ENCODE measurements at places on chromosomes 4 and X. TPM values are rescaled to one million over a fixed set of nuclear protein-coding genes. Genes with fewer than 3 reads are reported as not detected.
A peak's percentile ranks its signal among the peaks of the same experiment; 100 is the strongest.

The SLC16A2 gene
- 22.5 TPM for total RNA-seq

The ENPP6 gene
- total RNA-seq = 0.45 TPM

GRCh38 chrX:252957-253291 is 28.3 kb upstream of the PLCXD1 start:
- no peak overlapping the region for H3K27ac ChIP-seq
- H3K27me3 ChIP-seq = no peaks in the 10 kb centered on the region
- DNase-seq = no peak
- H3K36me3 ChIP-seq = no peaks in the 10 kb centered on the region
- no peaks in the 10 kb centered on the region for H3K4me1 ChIP-seq

DNA sequence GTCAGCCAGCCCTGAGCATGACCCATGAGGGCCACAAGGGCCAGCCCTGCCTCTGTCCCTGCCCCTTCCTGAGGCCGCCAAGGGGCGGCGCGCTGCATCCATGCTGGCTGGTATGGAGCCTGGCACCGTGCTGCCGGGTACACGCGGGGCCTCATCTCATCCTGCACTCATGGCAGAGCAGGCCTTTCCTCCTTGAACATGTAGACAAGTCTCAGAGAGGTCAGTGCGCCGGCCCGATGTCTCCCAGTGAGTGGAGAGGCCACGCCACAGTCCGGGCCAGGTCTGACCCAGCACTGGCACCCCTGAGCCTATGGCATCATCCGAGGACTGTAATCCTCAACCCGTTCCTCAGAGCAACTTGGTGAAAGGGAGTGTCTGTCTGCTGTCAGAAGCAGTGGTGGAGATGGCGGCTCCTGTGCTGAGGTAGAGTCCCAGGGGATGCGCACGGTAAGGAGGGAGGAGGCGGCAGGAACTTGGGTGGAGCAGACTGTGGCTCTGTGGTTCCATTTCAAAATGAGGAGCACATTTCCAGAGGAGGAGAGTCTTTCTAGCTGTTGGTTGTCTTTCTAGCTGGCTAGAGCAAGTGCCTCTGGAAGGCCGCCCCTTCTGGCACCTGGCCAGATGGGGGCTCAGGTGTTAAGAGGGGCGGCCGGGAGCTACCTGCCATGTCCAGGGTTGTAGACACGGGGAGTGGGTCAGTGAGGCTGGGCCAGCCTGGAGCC is 32.8 kb downstream of the TRMT44 start:
- peaks cover 6% of the 10 kb centered on the region for H3K36me3 ChIP-seq
- no peak overlapping the region for H3K4me3 ChIP-seq
- peak; percentile 70 for DNase-seq
- no peaks in the 10 kb centered on the region for H3K27me3 ChIP-seq
- peaks cover 32% of the 10 kb centered on the region for H3K4me1 ChIP-seq
- peak overlapping the region; percentile 85 for H3K27ac ChIP-seq

- H3K27ac ChIP-seq = no peak overlapping the region
- no peak for DNase-seq
- H3K27me3 ChIP-seq = no peaks in the 10 kb centered on the region
- no peak overlapping the region for H3K4me3 ChIP-seq
- no peaks in the 10 kb centered on the region for H3K4me1 ChIP-seq
Measured at GRCh38 chr4:7513671-7514070, 78.9 kb upstream of the PSAPL1 start.

GRCh38 chr4:138953961-138954371 is 61.6 kb upstream of the NOCT start:
- H3K4me1 ChIP-seq = no peaks in the 10 kb centered on the region
- no peak overlapping the region for H3K27ac ChIP-seq
- H3K27me3 ChIP-seq = no peaks in the 10 kb centered on the region
- no peak for DNase-seq

The NCAPG gene
- 0.92 TPM for total RNA-seq

DNA sequence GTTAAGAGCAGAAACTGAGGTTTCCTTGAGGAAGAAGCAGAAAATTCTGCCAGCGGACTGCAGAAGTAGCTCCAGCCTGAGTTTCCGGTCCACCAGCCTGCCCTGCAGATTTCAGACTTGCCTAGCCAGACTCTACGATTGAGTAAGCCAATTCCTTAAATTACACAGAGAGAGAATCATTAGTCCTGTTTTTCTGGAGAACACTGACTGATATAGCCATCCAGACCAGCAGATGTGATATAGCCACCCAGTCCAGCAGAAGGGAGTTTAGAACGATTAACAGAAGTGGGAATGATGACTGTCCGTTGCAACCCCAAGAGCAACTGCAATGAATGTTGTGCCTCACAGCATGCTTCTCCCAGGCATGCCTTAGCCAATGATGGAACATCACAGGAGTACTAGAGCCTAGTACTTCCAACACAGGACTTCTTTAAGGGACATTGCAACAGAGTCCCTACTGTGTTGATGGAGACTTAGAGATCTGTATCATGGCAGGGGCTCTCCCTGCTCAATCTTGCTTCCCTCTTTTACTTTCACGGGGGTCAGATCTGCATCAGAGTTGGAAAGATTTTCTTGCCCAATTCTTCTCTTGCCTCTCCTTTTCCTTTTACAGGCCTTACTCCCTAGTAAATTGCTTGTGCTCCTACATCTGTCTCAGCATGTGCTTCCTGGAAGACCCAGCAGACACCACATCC is 264.6 kb upstream of the CLNK start:
- no peak overlapping the region for H3K4me3 ChIP-seq
- no peaks in the 10 kb centered on the region for H3K36me3 ChIP-seq
- H3K27me3 ChIP-seq = no peaks in the 10 kb centered on the region
- H3K4me1 ChIP-seq = no peaks in the 10 kb centered on the region
- DNase-seq = no peak
- H3K27ac ChIP-seq = no peak overlapping the region

- H3K4me3 ChIP-seq = no peak overlapping the region
- H3K4me1 ChIP-seq = no peaks in the 10 kb centered on the region
- no peak for DNase-seq
- H3K36me3 ChIP-seq = no peaks in the 10 kb centered on the region
- no peaks in the 10 kb centered on the region for H3K27me3 ChIP-seq
- no peak overlapping the region for H3K27ac ChIP-seq
Measured at GRCh38 chr4:126733301-126733700, 899.5 kb upstream of the INTU start.

The F11 gene
- not detected for total RNA-seq

- H3K4me1 ChIP-seq = no peaks in the 10 kb centered on the region
- H3K4me3 ChIP-seq = no peak overlapping the region
- no peaks in the 10 kb centered on the region for H3K27me3 ChIP-seq
Measured at GRCh38 chr4:182800216-182800515, 117.0 kb downstream of the DCTD start.

DNA sequence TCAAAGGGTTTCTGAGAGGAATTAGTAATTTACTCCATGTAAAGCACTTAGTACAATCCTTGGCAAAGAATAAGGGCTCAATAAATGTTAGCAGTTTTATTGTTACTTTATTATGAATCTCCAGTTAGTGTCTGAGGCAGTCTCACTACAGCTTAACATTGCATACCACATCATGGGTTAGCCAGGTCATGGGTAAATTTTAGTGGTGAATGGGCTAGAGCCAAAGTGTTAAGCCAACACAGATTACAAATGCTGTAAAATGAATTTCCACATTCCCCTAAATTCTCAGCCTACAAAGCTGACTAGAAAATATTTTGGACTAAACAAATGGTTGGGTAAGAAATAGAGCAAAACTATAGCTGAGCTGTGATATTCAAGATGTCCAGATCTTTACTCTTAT is 72.4 kb downstream of the NRK start:
- DNase-seq = no peak
- H3K36me3 ChIP-seq = no peaks in the 10 kb centered on the region
- no peak overlapping the region for H3K4me3 ChIP-seq
- H3K4me1 ChIP-seq = no peaks in the 10 kb centered on the region
- no peak overlapping the region for H3K27ac ChIP-seq

The SPATA4 gene
- total RNA-seq = 2.2 TPM

GRCh38 chr4:94828882-94829281 is 71.1 kb downstream of the BMPR1B start:
- no peak overlapping the region for H3K4me3 ChIP-seq
- no peaks in the 10 kb centered on the region for H3K36me3 ChIP-seq
- H3K4me1 ChIP-seq = no peaks in the 10 kb centered on the region
- H3K27ac ChIP-seq = no peak overlapping the region
- H3K27me3 ChIP-seq = no peaks in the 10 kb centered on the region
- DNase-seq = no peak

The FAAH2 gene
- total RNA-seq = 11.4 TPM

GRCh38 chr4:109163493-109163892 is 139.0 kb downstream of the COL25A1 start:
- no peaks in the 10 kb centered on the region for H3K4me1 ChIP-seq
- no peaks in the 10 kb centered on the region for H3K27me3 ChIP-seq
- H3K36me3 ChIP-seq = no peaks in the 10 kb centered on the region
- H3K4me3 ChIP-seq = no peak overlapping the region
- DNase-seq = no peak
- no peak overlapping the region for H3K27ac ChIP-seq

GRCh38 chr4:88043001-88043400 is 35.6 kb downstream of the PKD2 start:
- no peaks in the 10 kb centered on the region for H3K27me3 ChIP-seq
- H3K4me1 ChIP-seq = no peaks in the 10 kb centered on the region
- H3K4me3 ChIP-seq = no peak overlapping the region
- no peak for DNase-seq
- no peak overlapping the region for H3K27ac ChIP-seq

GRCh38 chrX:56281789-56282188 is 49.6 kb downstream of the KLF8 start:
- DNase-seq = no peak
- H3K4me3 ChIP-seq = no peak overlapping the region
- H3K27me3 ChIP-seq = no peaks in the 10 kb centered on the region
- H3K4me1 ChIP-seq = no peaks in the 10 kb centered on the region
- peaks cover 3% of the 10 kb centered on the region for H3K36me3 ChIP-seq

GRCh38 chrX:138191998-138192397 is 519.5 kb downstream of the FGF13 start:
- no peak overlapping the region for H3K27ac ChIP-seq
- peak; percentile 13 for DNase-seq
- H3K27me3 ChIP-seq = no peaks in the 10 kb centered on the region
- H3K4me3 ChIP-seq = no peak overlapping the region
- H3K4me1 ChIP-seq = no peaks in the 10 kb centered on the region
- no peaks in the 10 kb centered on the region for H3K36me3 ChIP-seq

The GPAT3 gene
- 73.5 TPM for total RNA-seq

DNA sequence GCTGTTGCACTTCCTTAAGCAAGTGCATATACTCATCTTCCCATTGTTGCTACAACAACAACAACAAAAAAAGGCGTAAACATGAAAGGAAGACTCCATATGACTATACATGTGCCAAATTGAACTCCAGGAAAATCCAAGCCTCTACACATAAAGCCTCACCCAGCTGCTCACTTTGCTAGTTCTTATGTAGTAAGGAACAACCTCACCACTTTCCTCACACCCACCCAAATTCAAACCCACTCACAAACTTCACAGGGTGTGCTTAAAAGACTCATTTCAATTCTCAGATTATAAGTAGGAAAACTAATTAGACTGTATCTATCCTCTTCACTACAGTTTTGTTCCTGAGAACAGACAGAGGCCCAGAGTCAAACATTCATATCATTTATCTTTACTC is 671.1 kb upstream of the INTU start:
- H3K27ac ChIP-seq = no peak overlapping the region
- no peaks in the 10 kb centered on the region for H3K27me3 ChIP-seq
- H3K36me3 ChIP-seq = no peaks in the 10 kb centered on the region
- H3K4me3 ChIP-seq = no peak overlapping the region
- DNase-seq = no peak

GRCh38 chr4:88008743-88009171 is 1.3 kb downstream of the PKD2 start:
- H3K4me1 ChIP-seq = peaks cover 8% of the 10 kb centered on the region
- peak overlapping the region; percentile 67 for H3K4me3 ChIP-seq
- H3K36me3 ChIP-seq = no peaks in the 10 kb centered on the region
- no peak overlapping the region for H3K27ac ChIP-seq
- H3K27me3 ChIP-seq = no peaks in the 10 kb centered on the region

The COL25A1 gene
- total RNA-seq = 7.6 TPM

- H3K36me3 ChIP-seq = no peaks in the 10 kb centered on the region
- no peak for DNase-seq
- no peak overlapping the region for H3K27ac ChIP-seq
- H3K27me3 ChIP-seq = no peaks in the 10 kb centered on the region
- H3K4me1 ChIP-seq = peaks cover 9% of the 10 kb centered on the region
Measured at GRCh38 chr4:140427919-140428471, 547 bp upstream of the CLGN start.

- H3K4me1 ChIP-seq = no peaks in the 10 kb centered on the region
- H3K27me3 ChIP-seq = no peaks in the 10 kb centered on the region
- H3K27ac ChIP-seq = no peak overlapping the region
- DNase-seq = no peak
Measured at GRCh38 chrX:47239199-47239598, 6.4 kb downstream of the USP11 start.

The FAM156B gene
- 31.4 TPM for total RNA-seq
